ENCODE measurements at places on chromosomes 4 and X.

DNA sequence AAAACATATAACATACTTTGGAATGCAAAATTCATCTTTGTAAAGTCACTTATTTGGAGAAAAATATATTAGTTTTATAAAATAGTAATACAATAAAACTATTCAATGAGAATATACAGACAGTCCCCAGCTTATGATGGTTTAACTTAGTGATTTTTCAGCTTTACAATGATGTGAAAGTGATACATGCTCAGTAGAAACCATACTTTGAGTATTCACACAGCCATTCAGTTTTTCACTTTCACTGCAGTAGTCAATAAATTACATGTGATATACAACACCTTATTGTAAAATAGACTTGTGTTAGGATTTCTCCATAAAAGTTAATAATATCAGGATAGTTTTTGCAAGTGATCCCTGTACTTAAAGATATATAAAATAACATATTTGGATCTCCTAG lies 436.0 kb downstream of the CENPC start:
- no peak for DNase-seq

- no peak for DNase-seq
These were observed 31.2 kb downstream of the ATG4A start for GRCh38 chrX:108122748-108123147.

GRCh38 chr4:73850261-73850970 lies 2.7 kb upstream of the PF4V1 start:
- DNase-seq: no peak

DNA sequence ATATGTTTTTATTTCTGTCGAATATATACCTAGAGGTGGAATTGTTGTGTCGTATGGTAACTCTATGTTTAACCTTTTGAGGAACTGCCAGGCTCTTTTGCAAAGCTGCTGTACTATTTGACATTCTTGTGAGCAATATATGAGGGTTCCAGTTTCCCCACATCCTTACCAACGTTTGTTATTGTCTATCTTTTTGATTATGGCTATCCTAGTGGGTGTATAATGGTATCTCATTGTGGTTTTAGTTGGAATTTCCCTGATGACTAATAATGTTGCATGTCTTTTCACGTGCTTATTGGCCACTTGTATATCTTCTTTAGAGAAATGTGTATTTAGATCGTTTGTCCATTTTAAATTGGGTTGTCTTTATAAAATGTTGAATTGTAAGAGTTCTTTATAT lies 24.5 kb downstream of the REPS2 start:
- DNase-seq: no peak

GRCh38 chrX:38142610-38143009 lies 78.1 kb downstream of the SRPX start:
- DNase-seq: no peak

- no peak for DNase-seq
These were observed 230.7 kb upstream of the STK26 start for GRCh38 chrX:131792356-131792749.

DNA sequence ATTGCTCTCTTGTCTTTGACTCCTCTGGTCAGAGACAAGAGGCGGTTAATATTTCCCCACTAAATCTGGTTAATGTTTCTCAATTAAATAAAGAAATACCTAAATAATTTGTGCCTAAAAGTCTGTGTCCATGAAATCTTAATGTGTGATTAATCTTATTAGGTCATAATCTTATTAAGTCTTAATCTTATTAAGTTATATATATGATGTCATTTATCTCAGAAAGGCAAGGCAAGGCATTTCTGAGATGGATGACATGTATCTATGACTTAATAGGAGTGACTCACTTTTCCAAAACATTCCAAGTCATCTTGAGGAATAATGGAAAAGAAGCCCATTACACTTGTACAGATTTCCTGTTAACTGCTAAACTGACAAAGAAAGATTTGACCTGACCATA lies 74.7 kb downstream of the TRAM1L1 start:
- no peak for DNase-seq

DNA sequence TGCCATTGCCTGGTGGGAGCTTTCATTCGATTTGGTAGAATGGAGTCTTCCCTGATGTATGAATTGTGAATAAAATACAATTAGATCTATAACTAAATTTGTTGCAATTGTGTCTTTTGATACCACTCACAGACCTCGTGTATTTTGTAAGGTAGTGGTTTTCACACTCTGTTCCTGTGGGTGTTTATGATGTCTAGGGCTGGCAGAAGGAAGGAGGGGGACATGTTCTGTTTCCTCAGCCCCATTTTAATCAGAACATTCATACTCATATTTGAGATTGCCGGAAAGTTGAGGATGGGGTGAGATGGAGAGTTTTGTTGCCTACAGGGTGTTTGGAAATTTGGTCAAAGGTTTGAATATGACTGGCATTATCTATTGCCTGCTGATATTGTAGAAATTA lies 42.9 kb downstream of the PTTG2 start:
- DNase-seq: no peak

Measured in COR-L47 (cell line).